ENCODE measurements at places on chromosomes 5 and 9.

DNA sequence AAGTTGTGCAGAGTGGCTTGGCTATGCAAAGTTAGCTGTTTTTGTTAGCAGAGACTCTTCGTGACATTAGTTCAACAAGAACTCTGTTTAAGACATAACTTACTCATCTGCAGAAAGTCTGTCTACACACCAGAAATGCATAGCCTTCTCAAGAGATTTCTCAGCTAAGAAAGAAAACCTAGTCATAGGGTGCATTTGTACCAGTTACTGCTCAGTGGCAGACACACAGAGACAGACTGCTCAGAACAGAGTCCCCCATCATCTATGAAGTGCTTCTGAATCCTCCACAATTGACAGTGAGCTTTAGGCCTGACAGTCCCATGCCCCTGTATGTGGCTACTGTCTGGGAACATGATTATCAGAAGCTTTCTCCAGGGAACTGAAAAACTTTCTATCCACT, 56.1 kb upstream of the IFNK start:
- DNase-seq = no peak

DNA sequence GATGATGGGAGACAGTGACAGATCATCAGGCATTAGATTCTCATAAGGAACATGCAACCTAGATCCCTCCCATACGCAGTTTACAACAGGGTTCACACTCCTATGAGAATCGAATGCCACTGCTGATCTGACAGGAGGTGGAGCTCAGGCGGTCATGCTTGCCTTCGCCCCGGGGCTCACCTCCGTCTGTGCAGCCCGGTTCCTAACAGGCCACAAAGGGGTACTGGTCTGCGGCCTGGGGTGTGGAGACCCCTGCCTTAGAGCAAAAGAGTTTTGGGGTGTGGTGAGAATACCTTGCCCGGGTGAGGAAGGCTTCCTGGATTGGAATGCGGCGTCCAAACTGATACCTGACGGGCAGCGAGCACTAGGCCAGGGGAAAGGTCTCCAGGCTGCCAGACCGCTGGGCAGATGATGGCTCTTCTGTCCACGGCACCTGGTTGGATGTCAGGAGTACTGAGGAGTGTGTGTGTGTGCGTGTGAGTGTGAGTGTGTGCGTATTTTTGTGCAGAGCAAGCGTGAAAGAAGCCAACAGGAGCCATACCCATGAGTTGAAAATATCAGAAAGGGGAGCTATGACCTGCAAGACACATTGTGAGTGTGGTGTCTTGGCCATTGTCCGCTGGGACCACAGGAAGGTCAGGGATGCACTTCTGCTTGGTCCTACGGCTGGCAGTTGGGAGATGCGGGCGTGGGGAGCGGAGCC, 55.4 kb downstream of the ACER2 start:
- DNase-seq = no peak

GRCh38 chr9:83043597-83043996, 19.3 kb downstream of the RASEF start:
- DNase-seq = no peak

- no peak for DNase-seq
These were observed 41.0 kb downstream of the BASP1 start for GRCh38 chr5:17258431-17258830.
